ENCODE measurements at places on chromosomes 7 and 10.

DNA sequence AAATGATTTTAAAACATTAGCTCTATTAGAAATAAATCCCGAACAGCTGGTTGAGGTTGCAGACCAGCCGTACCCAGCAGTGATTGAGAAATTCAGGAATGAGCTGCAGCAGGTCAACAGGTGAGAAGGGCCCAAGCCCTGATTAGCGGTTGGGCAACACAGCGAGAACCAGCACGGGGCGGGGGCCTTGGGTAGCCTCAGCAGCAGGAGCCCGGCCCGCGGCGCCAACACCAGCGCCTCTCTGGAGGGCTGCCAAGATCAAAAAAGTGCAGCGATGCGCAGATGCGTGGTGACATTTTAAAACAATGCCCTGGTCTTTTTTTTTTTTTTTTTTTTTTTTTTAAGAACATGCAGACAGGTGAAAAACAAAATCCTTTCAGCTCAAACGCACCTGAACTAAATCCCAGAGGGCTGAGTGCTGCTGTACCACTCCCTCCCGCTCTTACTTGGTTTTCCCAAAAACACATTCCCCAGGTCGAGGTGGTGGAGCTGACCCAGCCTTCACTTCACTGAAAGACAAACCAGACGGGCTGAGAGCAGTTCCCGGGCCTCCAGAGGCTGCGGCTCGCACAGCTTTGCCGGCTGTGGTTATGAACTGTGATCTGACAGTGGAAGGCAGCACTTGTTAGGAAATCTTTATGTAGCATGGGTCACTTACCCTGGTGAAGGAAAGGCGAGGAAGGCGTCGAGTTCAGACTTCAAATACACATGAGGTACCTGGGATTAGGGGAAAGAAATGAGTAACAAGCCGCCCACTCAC lies 579.4 kb downstream of the SDK1 start:
- DNase-seq, result no peak

GRCh38 chr7:39608278-39608677 lies 15.1 kb upstream of the RALA start:
- DNase-seq, result no peak

DNA sequence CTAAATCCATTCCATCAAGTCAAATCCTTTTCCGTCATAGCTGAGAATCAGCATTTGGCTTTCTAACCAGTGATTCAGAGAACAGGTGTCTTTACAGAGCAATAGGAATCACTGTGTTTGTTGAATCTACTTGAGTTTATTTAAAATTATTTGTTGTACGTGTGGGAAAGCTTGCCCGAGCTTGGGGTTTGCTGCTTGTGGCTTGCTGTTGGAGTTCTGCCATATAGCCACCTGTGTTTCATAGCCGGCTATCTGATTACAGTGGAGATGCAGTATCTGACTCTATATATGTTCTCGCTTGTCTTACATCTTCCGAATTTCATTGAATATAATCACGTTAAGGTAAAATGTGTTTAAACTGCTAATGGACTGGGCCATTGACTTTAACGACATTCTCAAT lies 274.3 kb upstream of the MKI67 start:
- no peak for DNase-seq

- DNase-seq, result no peak
Observed at GRCh38 chr10:118256825-118257570, 85.1 kb downstream of the FAM204A start.

GRCh38 chr7:143408252-143408685 lies 387 bp downstream of the EPHA1 start:
- no peak for DNase-seq

- no peak for DNase-seq
Observed at GRCh38 chr7:6159097-6159483, 113.3 kb downstream of the CYTH3 start.

GRCh38 chr10:131017566-131018285 lies 293.8 kb downstream of the TCERG1L start:
- no peak for DNase-seq

- DNase-seq, result no peak
Observed at GRCh38 chr7:157893535-157894044, 556.8 kb downstream of the DNAJB6 start.

DNA sequence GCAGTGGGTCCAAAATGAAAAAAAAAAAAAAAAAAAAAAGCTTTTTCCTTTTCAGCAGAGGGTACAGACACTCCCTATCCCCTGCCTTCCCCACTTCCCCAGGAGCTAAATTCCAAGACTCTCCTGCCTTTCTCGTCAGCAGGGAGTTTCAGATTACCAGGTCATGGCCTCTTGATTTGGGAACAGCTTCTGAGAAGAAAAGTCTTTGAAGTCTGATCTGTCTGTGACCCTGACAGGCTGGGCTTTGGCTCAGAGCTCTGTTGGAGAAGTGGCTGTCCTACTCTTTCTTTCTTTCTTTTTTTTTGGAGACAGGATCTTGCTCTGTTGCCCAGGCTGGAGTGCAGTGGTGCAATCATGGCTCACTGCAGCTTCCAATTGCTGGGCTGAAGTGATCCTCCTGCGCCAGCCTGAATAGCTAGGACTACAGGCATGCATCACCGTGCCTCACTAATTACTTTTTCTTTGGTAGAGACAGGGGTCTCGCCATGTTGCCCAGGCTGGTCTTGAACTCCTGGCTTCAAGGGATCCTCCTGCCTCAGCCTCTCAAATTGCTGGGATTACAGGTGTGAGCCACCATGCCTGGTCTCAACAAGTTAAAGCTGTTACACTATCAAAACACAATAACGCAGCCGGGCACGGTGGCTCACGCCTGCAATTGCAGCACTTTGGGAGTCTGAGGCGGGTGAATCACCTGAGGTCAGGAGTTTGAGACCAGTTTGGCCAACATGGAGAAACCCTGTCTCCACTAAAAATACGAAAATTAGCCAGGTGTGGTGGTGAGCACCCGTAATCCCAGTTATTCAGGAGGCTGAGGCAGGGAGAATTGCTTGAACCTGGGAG lies 59.9 kb downstream of the COL26A1 start:
- DNase-seq, result no peak

- no peak for DNase-seq
Observed at GRCh38 chr7:159010411-159010810, 134.3 kb downstream of the VIPR2 start.

DNA sequence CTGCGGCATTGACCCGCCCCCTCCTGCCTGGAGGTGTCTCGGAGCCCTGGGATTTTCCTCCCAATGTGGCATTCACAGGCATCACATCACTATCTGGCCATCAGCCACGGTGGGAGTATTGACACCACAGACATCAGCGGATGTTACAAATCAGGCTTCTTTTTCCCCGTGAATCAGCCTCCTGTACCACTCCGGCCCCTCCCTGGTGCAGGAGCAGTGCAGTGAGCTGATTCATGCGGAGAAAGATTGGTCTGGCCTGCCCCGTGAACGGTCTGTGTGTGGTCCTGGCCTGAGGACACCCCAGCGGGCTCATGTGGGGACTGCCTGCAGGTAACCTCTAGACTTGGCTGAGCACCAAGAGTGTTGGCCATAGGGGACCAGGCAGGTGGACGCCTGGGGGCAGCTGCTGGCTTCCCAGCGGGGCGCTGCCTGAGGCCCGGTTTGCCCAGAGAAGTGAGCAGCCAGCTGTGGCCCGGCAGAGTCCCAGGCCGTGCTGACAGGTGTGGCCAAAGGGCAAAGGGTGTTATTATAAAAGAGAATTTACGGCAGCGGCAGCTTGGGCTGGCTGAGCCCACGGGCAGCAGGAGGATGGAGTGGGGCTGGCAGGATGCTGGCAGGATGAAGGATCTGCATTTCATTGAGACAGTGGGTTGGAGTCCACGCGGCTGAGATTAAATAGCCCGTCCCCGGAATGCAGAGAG lies 32.1 kb upstream of the GNA12 start:
- no peak for DNase-seq

DNA sequence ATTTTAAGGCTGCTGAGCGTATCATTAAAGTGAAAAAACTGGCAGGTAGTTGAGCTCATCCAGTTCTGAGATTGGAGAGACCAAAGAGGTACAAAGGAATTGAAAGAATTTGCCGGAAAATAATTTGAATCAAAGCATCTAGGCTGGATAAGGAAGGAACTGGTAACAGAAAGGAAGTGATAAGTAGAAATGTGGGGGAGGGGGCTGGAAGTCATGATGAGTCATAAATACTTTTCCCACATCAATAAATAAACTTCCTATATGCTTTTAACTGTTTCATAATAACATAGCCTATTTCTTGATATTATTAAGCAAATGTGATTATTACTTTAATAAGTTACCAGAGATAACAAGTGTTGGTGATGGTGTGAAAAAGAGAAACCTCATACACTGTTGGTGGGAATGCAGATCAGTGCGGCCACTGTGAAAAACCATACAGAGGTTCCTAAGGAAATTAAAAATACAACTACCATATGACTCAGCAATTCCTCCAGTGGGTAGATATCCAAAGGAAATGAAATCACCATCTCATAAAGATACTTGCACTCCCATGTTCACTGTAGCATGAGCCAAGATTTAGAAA lies 27.0 kb downstream of the ZNF438 start:
- DNase-seq, result no peak

GRCh38 chr10:133087045-133087678 lies 562 bp upstream of the ADGRA1 start:
- DNase-seq, result no peak

DNA sequence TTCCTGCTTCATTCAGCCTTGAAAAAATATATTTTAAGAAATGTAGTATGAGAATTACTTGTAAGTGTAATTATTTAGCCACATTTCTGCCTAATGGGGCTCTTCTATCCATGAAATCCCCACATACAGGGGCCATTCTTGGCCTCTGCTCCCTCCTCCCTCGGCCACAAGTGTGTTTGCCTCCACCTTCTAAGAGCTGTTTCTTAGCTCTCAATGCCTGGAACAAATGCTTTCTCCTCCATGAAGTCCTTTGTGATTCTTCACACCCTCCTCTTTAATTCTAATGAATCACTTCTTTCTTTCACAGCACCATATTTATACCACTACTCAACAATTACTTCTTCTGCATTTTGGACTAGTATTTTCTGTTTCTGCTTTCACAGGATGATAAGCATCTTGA lies 88.8 kb upstream of the BET1 start:
- no peak for DNase-seq

DNA sequence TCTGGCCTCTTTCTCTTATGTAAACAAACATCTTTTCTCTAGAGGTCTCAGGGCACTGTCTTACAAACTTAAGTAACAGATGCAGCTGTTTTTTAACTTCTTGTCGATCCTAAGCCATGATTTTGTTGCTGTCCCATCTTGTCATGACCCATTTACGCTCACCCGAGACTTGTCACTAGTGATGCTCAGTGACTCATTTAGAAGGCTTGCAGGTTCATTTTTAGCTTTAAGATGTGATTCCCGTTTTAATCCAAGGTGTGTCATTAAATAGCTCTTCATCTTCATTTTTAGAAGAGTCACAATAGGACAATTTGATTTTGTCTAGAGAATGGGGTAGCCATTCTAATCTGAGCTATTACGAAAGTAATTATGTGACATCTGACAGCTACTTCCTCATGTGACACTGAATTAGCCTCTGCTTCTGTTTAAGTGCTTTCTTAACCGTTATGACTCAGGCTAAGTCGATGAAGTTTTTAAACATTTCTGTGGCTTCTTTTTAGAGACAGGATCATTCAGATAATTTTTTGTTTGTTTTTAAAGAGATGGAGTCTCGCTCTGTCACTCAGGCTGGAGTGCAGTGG lies 42.7 kb downstream of the SPDYE5 start:
- DNase-seq, result peak; percentile 41

- DNase-seq, result no peak
Observed at GRCh38 chr7:78437118-78437517, 638.5 kb downstream of the PHTF2 start.

- DNase-seq, result no peak
Observed at GRCh38 chr7:104934665-104935064, 79.3 kb upstream of the KMT2E start.

GRCh38 chr10:1048349-1048731 lies 579 bp downstream of the IDI1 start:
- no peak for DNase-seq

DNA sequence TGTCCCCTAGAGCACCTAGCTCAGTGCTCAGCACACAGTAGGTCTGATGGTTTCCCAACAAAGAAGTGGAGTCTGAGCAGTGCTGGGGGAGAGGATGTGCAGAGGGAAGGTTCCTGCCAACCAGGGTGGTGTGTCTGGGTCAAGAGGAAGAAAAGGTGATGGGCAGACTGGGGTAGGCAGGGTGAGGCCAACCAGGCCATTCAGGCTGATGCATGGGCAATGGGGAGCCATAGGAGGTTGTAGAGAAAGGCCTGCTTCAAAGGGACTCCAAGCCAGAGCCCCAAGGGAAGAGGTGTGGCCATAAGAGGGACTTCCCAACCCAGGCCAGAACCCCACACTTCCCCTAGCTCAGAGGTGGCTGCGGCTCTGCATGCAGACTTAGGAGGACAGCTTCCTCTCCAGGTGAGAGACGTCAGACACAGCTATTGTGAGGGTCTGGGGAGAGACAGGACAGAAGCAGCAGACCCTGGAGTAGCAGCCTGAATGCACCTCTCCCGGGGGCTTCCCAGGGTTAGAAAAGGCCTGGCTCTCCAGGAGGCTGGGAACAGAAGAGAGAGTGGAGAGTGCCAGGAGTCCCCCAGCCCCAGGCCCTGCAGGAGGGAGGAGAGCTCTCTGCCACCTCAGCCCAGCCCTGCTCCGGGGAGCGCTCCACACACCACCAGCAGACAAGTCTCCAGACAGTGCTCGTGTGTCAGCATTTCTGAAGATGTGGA lies 87.4 kb upstream of the ZMIZ1 start:
- DNase-seq, result no peak

GRCh38 chr10:129096065-129096984 lies 370.7 kb upstream of the MGMT start:
- no peak for DNase-seq

GRCh38 chr7:47357863-47358262 lies 224.0 kb downstream of the TNS3 start:
- DNase-seq, result no peak

DNA sequence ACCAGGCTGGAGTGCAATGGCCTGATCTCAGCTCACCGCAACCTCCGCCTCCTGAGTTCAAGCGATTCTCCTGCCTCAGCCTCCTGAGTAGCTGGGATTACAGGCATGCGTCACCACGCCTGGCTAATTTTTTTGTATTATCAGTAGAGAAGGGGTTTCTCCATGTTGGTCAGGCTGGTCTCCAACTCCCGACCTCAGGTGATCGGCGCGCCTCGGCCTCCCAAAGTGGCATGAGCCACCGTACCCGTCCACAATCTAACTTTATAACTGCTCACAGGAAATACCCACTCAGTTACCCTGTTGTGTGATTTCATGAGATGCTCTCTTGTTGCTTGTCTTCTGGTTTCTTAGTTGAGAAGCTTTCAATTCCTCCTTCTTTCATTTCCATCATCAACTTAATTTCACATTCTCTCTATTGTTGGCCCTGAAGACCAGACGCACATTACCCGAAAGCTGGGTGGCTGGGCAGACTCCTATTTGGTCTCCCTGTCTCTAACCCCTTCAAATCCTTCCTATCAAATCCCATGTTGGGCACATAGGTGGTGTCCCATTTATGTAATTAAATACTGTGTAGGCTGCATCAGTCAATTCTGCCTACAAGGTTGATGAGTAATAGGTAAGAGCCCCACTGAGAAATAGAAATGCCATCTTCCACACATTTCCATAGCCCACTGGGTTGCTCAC lies 1.1 kb upstream of the GSTO2 start:
- DNase-seq, result no peak
